ENCODE measurements at places on chromosomes 7 and 10. TPM values are rescaled to one million over a fixed set of nuclear protein-coding genes. Genes with fewer than 3 reads are reported as not detected.

Gene PON3
- 2.5 TPM for polyA plus RNA-seq

Gene GSTO2
- polyA plus RNA-seq = 52.8 TPM

Gene MYH16
- 0.20 TPM for polyA plus RNA-seq

Gene ANAPC16
- polyA plus RNA-seq = 201 TPM

Gene ADCYAP1R1
- polyA plus RNA-seq = 0.75 TPM

Gene RBP3
- polyA plus RNA-seq = 0.10 TPM

Gene NPSR1
- polyA plus RNA-seq = not detected

Gene TMEM176B
- polyA plus RNA-seq = 78.4 TPM

Gene PIK3AP1
- 4.5 TPM for polyA plus RNA-seq

Gene IFIT1
- 14.4 TPM for polyA plus RNA-seq

Gene RARRES2
- 39.1 TPM for polyA plus RNA-seq

Gene KCNIP2
- 6.2 TPM for polyA plus RNA-seq

Gene PHTF2
- polyA plus RNA-seq = 31.9 TPM

Gene SPAG6
- polyA plus RNA-seq = 1.3 TPM

Gene SPDYE8
- 1.1 TPM for polyA plus RNA-seq

Gene ZNF804B
- polyA plus RNA-seq = 0.42 TPM

Gene PPP1R9A
- polyA plus RNA-seq = 40.1 TPM

Gene TMEM229A
- 0.13 TPM for polyA plus RNA-seq

Gene SORBS1
- polyA plus RNA-seq = 41.7 TPM

Gene NACAD
- 8.6 TPM for polyA plus RNA-seq

Gene NEUROD6
- not detected for polyA plus RNA-seq

Gene SPDYE11
- 1.6 TPM for polyA plus RNA-seq

Gene ATAD1
- 69.1 TPM for polyA plus RNA-seq

Gene KCNH2
- polyA plus RNA-seq = 13.1 TPM

Gene SCRN1
- 68.3 TPM for polyA plus RNA-seq

All from left kidney (tissue), 8 donors.